Regular cardiac myocyte (primary cell): ENCODE measurements at places on chromosomes 2 and 18. TPM values are rescaled to one million over a fixed set of nuclear protein-coding genes. Genes with fewer than 3 reads are reported as not detected.

PID1 gene
- total RNA-seq, result 6.9 and 22.8 TPM in 2 replicates

NEU4 gene
- 0.19 and 0.28 TPM in 2 replicates for total RNA-seq

LYPD6 gene
- under 0.01 and 0.77 TPM in 2 replicates for total RNA-seq

CEP76 gene
- total RNA-seq, result 10.1 and 10.9 TPM in 2 replicates

MOGAT1 gene
- not detected in 2 replicates for total RNA-seq

USP34 gene
- 73.2 and 104 TPM in 2 replicates for total RNA-seq

EFR3B gene
- 0.56 and 1.7 TPM in 2 replicates for total RNA-seq

SLC14A1 gene
- 29.5 and 32.1 TPM in 2 replicates for total RNA-seq

PKP4 gene
- total RNA-seq, result 36.6 and 40.1 TPM in 2 replicates

KCNIP3 gene
- total RNA-seq, result 0.77 and 1.4 TPM in 2 replicates

TMEM37 gene
- total RNA-seq, result under 0.01 and 0.19 TPM in 2 replicates

SMYD1 gene
- not detected in 2 replicates for total RNA-seq

SIX2 gene
- 2.0 and 2.7 TPM in 2 replicates for total RNA-seq

SLC5A7 gene
- not detected in 2 replicates for total RNA-seq

LOXHD1 gene
- total RNA-seq, result not detected in 2 replicates

GREB1L gene
- total RNA-seq, result 0.56 and 0.96 TPM in 2 replicates

TACR1 gene
- total RNA-seq, result 0.19 and 0.56 TPM in 2 replicates

RAB6D gene
- total RNA-seq, result not detected in 2 replicates

TNS1 gene
- 90.3 and 273 TPM in 2 replicates for total RNA-seq

PSMA8 gene
- total RNA-seq, result under 0.01 TPM in 1 of 2 replicates, not detected in the other

MEP1B gene
- under 0.01 TPM in 1 of 2 replicates, not detected in the other for total RNA-seq

NYAP2 gene
- total RNA-seq, result not detected in 2 replicates

OTOS gene
- total RNA-seq, result not detected in 2 replicates

GPR35 gene
- 0.19 and 0.85 TPM in 2 replicates for total RNA-seq

MFSD2B gene
- under 0.01 and 0.56 TPM in 2 replicates for total RNA-seq

DSC2 gene
- under 0.01 TPM in 2 replicates for total RNA-seq

AKAIN1 gene
- total RNA-seq, result 0.56 TPM in 1 of 2 replicates, not detected in the other

ALPP gene
- not detected in 2 replicates for total RNA-seq

RASGRP3 gene
- total RNA-seq, result 2.5 and 4.8 TPM in 2 replicates

TUBA4B gene
- total RNA-seq, result not detected in 2 replicates

CYTIP gene
- total RNA-seq, result 5.0 and 5.9 TPM in 2 replicates

BCL2 gene
- 1.5 and 3.1 TPM in 2 replicates for total RNA-seq

GCKR gene
- 1.1 and 1.9 TPM in 2 replicates for total RNA-seq

DSC1 gene
- under 0.01 TPM in 1 of 2 replicates, not detected in the other for total RNA-seq

NAT8 gene
- not detected in 2 replicates for total RNA-seq

TPRKB gene
- 21.4 and 45.4 TPM in 2 replicates for total RNA-seq

FHOD3 gene
- total RNA-seq, result 2.3 and 9.9 TPM in 2 replicates

TMEM247 gene
- not detected in 2 replicates for total RNA-seq

ASPRV1 gene
- total RNA-seq, result under 0.01 and 0.56 TPM in 2 replicates

GALNT5 gene
- total RNA-seq, result 87.6 and 183 TPM in 2 replicates

MALL gene
- 2.0 and 6.7 TPM in 2 replicates for total RNA-seq

ACOXL gene
- under 0.01 TPM in 1 of 2 replicates, not detected in the other for total RNA-seq

SRD5A2 gene
- not detected in 2 replicates for total RNA-seq

STPG4 gene
- under 0.01 and 0.56 TPM in 2 replicates for total RNA-seq

POU3F3 gene
- total RNA-seq, result 0.19 and 0.28 TPM in 2 replicates

LINC00305 gene
- total RNA-seq, result not detected in 2 replicates

NGEF gene
- total RNA-seq, result 0.28 and 1.9 TPM in 2 replicates

STEAP3 gene
- total RNA-seq, result 7.6 and 31.4 TPM in 2 replicates

GAL3ST2 gene
- 0.19 and 0.85 TPM in 2 replicates for total RNA-seq

LHCGR gene
- not detected in 2 replicates for total RNA-seq

TNFAIP6 gene
- total RNA-seq, result 34.5 and 69.3 TPM in 2 replicates

ITM2C gene
- total RNA-seq, result 37.0 and 118 TPM in 2 replicates

PRKD3 gene
- 53.7 and 58.1 TPM in 2 replicates for total RNA-seq

SERPINB2 gene
- total RNA-seq, result 0.38 and 2.0 TPM in 2 replicates

KIAA2012 gene
- under 0.01 TPM in 2 replicates for total RNA-seq

DAPL1 gene
- not detected in 2 replicates for total RNA-seq

CMPK2 gene
- 0.38 and 0.56 TPM in 2 replicates for total RNA-seq
